ENCODE measurements at places on chromosomes 1 and 21. TPM values are rescaled to one million over a fixed set of nuclear protein-coding genes. Genes with fewer than 3 reads are reported as not detected.

The GPATCH2 gene
- 23.6 TPM for total RNA-seq

The WNT4 gene
- not detected for total RNA-seq

The HSPA6 gene
- 0.51 TPM for total RNA-seq

The TMIGD3 gene
- not detected for total RNA-seq

The ADORA3 gene
- total RNA-seq = not detected

The SPRR4 gene
- not detected for total RNA-seq

DNA sequence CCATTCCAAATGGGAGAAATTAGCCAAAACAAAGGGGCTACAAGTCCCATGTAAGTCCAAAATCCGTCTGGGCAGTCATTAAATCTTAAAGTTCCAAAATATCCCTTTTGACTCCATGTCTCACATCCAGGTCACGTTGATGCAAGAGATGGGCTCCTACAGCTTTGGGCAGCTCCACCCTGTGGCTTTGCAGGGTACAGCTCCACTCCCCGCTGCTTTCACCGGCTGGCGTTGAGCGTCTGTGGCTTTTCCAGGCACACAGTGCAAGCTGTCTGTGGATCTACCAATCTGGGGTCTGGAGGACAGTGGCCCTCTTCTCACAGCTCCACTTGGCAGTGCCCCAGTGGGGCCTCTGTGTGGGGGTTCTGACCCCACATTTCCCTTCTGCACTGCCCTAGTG is 130.2 kb downstream of the TPR start:
- no peaks in the 10 kb centered on the region for H3K4me1 ChIP-seq
- H3K4me3 ChIP-seq = no peak overlapping the region
- H3K36me3 ChIP-seq = no peaks in the 10 kb centered on the region

- no peak for DNase-seq
- no peaks in the 10 kb centered on the region for H3K36me3 ChIP-seq
- no peaks in the 10 kb centered on the region for H3K27me3 ChIP-seq
- H3K27ac ChIP-seq = no peak overlapping the region
- H3K4me1 ChIP-seq = no peaks in the 10 kb centered on the region
These were observed 7.9 kb upstream of the OR2B11 start for GRCh38 chr1:247465796-247466195.

DNA sequence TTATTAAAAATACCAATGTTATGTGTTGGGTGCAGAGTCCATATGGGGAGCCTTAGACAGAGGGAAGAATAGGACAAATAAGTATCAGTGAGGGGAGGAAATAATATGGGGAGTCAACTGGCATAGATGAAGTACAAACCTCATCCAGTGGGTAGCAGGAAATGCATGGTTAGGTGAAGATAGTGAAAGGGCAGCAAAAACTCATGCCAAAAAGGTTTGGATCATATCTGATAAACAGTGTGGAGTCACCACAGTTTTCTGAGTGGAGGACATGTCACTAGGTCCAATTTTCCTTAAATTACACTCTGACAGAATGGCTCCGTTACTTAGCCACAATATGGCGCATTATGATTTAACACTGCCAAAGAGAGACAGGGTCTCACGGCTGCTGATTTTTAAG is 10.3 kb downstream of the DUSP23 start:
- no peak overlapping the region for H3K4me3 ChIP-seq
- H3K27ac ChIP-seq = no peak overlapping the region
- no peaks in the 10 kb centered on the region for H3K4me1 ChIP-seq
- no peaks in the 10 kb centered on the region for H3K36me3 ChIP-seq

- H3K4me1 ChIP-seq = peaks cover 5% of the 10 kb centered on the region
- no peaks in the 10 kb centered on the region for H3K27me3 ChIP-seq
- peaks cover 27% of the 10 kb centered on the region for H3K36me3 ChIP-seq
- peak overlapping the region; percentile 71 for H3K4me3 ChIP-seq
- peak; percentile 74 for DNase-seq
These were observed 2.6 kb downstream of the PABPC4 start for GRCh38 chr1:39573736-39574624.

DNA sequence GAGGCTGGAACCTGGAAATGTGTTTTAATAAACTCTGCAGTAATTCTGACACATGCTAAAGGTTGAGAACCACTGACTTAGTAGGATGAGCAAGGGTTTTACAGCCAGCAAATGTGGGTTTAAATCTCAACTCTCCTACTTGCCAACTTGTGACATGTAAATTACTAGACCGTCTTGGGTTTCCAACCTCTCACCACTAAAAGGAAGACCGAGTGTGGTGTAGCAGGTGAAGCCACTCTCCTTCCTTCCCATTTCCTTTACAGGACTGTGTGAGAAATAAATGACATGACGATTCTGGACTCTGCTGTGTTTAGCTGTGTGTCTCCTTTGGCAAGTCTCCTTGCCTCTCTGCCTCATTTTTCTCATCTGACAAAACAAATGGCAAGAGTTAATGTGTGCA is 49.5 kb upstream of the DNAJC6 start:
- H3K27ac ChIP-seq = no peak overlapping the region
- no peaks in the 10 kb centered on the region for H3K36me3 ChIP-seq
- peaks cover 2% of the 10 kb centered on the region for H3K4me1 ChIP-seq
- no peak overlapping the region for H3K4me3 ChIP-seq
- DNase-seq = no peak
- H3K27me3 ChIP-seq = peaks cover 10% of the 10 kb centered on the region

- no peaks in the 10 kb centered on the region for H3K4me1 ChIP-seq
- H3K4me3 ChIP-seq = no peak overlapping the region
- no peaks in the 10 kb centered on the region for H3K27me3 ChIP-seq
- DNase-seq = peak; percentile 16
- H3K27ac ChIP-seq = no peak overlapping the region
These were observed 50.2 kb downstream of the EEIG2 start for GRCh38 chr1:108610073-108610472.

- no peak overlapping the region for H3K27ac ChIP-seq
- no peaks in the 10 kb centered on the region for H3K27me3 ChIP-seq
- H3K4me3 ChIP-seq = no peak overlapping the region
- no peak for DNase-seq
- peaks cover 7% of the 10 kb centered on the region for H3K4me1 ChIP-seq
- H3K36me3 ChIP-seq = peaks cover 2% of the 10 kb centered on the region
These were observed 47.0 kb downstream of the USP25 start for GRCh38 chr21:15776818-15777217.

- no peak overlapping the region for H3K4me3 ChIP-seq
- H3K4me1 ChIP-seq = no peaks in the 10 kb centered on the region
- peaks cover 4% of the 10 kb centered on the region for H3K27me3 ChIP-seq
- no peaks in the 10 kb centered on the region for H3K36me3 ChIP-seq
These were observed 4.2 kb upstream of the OTUD3 start for GRCh38 chr1:19877821-19878636.

DNA sequence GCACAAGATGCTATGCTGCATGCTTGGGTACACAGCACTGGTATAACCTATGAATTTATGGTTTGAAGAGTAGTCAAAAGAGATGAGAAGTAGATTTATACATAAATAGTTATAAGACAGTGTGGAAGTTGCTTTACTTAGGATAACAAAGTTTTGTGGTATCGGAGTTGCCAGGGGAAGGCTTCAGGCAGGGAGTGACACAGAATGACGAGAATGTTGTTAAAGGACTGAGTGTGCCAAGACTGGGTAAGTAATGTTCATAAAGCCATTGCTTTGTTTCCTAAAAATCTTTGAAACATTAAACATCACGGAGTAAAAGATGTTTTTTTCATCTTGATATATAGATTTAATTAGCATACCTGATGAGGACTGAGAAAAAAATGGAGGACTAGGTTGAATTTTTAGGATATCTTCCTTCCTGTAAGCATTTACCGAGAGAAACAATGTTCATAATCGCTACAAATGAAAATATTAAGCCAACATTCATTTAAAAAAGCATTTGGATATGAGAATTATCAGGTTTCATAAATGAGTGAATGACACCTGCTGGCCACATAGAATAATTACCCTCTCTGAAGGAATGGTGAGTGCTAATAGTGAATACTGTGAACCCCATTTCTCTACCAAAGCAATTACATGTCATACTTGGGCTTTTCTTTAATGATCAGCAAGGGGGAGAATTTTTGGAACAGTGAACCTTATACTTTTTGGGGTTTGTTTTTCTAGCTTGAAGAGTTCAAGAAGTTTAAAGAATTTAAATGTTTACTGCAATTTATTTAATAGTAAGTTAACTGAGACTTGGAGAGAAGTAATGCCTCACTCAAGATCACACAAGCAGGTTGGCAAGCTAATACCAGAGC is 28.4 kb downstream of the EXTL2 start:
- H3K36me3 ChIP-seq = no peaks in the 10 kb centered on the region
- no peaks in the 10 kb centered on the region for H3K27me3 ChIP-seq
- DNase-seq = peak; percentile 57

DNA sequence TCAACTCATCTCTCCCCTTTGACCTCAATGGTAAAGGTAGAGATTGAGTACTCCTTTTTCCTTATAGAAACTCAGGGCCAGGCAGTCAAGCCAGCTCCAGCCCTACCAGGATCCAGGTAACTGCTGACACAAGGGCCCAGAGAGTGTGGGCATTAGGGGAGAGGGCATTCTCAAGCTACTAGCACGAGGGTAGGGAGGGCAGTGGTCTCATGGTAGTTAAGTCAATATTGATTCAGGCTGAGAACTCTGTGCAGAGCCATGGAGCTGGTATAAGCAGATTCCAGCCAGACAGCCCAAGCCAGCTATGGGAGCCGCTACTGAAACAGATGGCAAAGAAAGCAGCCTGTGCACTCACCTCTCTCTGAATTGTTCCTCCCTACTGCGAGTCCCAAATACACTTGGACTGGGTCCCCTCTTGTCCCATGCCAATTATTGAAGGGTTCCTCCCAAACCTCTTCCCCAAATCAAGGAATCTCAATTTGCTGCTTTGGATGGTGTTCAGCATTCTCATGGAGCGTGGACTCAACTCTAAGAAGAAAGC is 2.8 kb downstream of the PI4KB start:
- peaks cover 8% of the 10 kb centered on the region for H3K36me3 ChIP-seq
- H3K27me3 ChIP-seq = no peaks in the 10 kb centered on the region
- H3K4me3 ChIP-seq = no peak overlapping the region
- peaks cover 5% of the 10 kb centered on the region for H3K4me1 ChIP-seq
- no peak for DNase-seq

DNA sequence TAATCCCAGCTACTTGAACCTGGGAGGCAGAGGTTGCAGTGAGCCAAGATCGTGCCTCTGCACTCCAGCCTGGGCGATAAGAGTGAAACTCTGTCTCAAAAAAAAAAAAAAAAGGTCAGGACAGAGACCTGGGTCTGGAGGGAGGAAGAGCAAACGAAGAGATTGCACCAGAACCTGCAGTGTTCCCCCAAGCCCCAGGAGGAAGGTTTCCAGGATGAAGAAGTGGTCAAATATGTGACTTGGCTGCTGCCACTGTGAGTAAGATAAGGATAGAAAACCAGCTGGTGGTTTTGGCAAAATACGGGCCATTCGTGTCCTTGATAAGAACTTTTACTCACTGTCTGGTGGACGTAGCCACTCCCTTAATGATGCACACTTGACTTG is 42.2 kb downstream of the CLDN14 start:
- peak; percentile 99 for DNase-seq
- H3K36me3 ChIP-seq = no peaks in the 10 kb centered on the region

DNA sequence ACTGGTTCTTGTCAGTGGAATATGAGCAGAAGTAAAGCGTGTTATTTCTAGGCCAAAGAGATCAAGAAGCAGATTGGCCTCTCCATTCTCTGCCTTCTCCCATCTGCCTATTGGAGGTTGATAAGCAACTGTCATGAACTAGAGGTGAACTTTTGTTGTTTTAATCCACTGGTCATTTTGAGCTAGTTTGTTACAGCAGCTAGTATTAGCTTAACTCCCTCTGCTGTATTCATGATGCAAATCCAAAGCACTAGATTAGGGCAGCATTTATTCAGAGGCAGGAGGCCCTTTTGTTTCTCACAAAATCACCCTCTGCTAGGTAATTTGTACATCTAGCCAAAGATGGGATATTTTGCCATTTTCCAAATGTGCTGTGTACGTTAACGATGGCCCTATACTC is 97.3 kb upstream of the DPT start:
- no peaks in the 10 kb centered on the region for H3K4me1 ChIP-seq
- no peaks in the 10 kb centered on the region for H3K27me3 ChIP-seq
- no peak overlapping the region for H3K4me3 ChIP-seq
- no peak for DNase-seq

DNA sequence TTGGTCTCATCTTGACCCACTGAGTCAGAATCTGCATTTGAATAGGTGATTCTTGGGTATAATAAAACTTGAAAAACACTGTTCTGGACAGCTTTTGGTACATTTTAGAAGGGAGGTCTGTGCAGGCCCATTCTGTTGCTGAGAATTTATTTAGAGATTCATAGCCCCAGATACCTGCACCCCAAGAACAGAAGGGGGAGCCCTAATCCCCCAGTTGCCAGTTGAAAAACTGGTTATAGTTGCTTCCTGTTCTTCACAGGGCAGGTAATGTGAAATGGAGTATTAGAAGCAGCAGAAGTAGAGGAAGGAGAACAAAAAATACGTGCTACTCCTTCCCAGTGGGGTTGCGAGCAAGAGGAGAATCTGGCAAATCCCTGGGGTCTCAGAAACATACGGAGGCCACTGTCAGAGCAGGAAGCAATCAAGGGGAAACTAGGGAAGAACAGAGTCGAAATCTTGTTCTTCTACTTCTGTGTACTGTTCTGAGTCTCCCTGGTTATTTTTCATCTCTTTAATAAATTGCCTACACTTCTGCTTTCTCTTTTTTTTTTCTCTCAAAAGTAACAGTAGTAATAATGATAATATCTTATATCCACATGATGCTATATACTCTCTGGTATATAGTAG is 4.6 kb upstream of the CLCA2 start:
- peak; percentile 45 for DNase-seq
- no peak overlapping the region for H3K27ac ChIP-seq
- no peaks in the 10 kb centered on the region for H3K4me1 ChIP-seq
- no peak overlapping the region for H3K4me3 ChIP-seq

GRCh38 chr1:62307446-62307845 is 11.8 kb downstream of the KANK4 start:
- H3K27ac ChIP-seq = no peak overlapping the region
- H3K27me3 ChIP-seq = no peaks in the 10 kb centered on the region
- H3K4me3 ChIP-seq = no peak overlapping the region
- H3K36me3 ChIP-seq = no peaks in the 10 kb centered on the region
- no peaks in the 10 kb centered on the region for H3K4me1 ChIP-seq
- DNase-seq = no peak

DNA sequence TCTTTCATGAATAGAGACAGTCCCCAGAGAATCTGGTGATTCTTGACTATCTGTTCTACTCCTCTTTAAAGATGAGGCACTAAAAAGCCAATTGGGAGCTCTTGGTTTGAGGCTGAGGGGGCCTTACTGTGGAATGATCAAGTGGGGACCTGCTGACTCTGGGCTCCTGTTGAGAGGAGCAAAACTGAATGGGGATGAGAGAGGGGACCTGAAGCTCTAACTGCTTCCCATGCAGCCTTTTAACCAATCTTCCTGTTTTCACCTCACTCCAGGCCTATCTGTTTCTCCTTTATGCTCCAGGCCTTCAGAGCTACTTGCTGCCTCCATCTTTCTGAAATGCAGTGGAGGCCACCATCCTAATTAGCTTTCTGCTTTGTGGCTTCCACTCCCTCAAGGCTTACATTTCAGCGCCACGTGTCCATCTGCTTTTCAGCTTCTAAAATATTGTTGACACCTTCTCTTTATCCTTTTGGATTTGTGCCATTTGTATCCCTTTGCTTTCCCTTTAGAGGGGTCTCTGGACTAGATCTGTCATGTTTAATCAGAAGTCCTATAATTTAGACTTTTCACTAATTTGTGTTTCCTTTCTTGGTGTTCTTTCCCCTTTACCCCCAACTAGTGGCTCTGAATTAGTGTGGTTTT is 145.7 kb downstream of the DHRS3 start:
- DNase-seq = no peak
- no peaks in the 10 kb centered on the region for H3K36me3 ChIP-seq
- H3K4me1 ChIP-seq = peaks cover 11% of the 10 kb centered on the region
- H3K4me3 ChIP-seq = no peak overlapping the region
- no peak overlapping the region for H3K27ac ChIP-seq

Data from fibroblast of lung (primary cell).